ENCODE measurements at places on chromosomes 11 and 22.

- no peak for DNase-seq
- H3K4me3 ChIP-seq: no peak overlapping the region
- H3K4me1 ChIP-seq: no peaks in the 10 kb centered on the region
- no peak overlapping the region for H3K27ac ChIP-seq
- H3K27me3 ChIP-seq: no peaks in the 10 kb centered on the region
Measured at GRCh38 chr11:79253280-79253679, 187.6 kb downstream of the TENM4 start.

DNA sequence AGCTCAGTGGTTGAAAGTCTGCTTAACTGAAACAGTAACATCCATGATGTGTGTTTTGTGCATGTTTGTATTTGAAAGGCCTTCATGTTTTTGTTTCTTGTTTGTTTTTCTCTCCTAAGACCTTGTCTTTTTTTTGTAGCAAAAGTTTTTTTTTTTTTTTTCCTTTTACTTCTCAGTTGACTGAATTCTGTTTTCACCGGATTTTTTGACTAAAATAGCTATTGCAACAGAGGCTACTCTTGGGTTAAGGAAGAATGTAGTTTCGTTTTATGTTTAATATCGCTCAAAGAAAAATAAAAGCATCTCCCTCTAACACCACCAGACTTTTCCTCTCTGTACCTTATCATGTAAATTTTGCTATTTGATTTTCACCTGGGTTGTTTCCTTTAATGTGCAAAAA is 15.1 kb downstream of the APOL6 start:
- H3K36me3 ChIP-seq: peaks cover 4% of the 10 kb centered on the region
- H3K4me3 ChIP-seq: no peak overlapping the region
- peaks cover 4% of the 10 kb centered on the region for H3K4me1 ChIP-seq
- DNase-seq: no peak
- no peaks in the 10 kb centered on the region for H3K27me3 ChIP-seq

DNA sequence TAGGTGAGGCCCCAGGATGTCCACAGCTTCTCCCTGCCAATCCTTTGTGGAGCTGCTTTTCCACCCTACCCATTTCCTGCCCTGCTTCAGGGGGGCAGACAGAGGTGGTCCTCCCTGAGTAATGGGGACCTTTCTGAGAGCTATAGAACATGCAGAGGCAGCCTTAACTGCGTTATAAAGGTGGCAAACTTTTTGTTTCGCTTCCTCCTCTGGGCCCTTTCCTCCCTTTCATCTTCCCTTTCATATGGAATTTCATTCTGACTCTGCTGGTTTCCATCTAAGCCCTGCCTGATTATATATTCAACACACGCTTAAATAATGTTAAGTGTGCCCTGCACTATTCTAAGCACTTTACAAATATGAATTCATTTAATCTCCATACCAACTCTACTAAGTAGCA is 169.3 kb upstream of the E2F8 start:
- peaks cover 8% of the 10 kb centered on the region for H3K4me1 ChIP-seq
- no peak for DNase-seq
- H3K36me3 ChIP-seq: no peaks in the 10 kb centered on the region

DNA sequence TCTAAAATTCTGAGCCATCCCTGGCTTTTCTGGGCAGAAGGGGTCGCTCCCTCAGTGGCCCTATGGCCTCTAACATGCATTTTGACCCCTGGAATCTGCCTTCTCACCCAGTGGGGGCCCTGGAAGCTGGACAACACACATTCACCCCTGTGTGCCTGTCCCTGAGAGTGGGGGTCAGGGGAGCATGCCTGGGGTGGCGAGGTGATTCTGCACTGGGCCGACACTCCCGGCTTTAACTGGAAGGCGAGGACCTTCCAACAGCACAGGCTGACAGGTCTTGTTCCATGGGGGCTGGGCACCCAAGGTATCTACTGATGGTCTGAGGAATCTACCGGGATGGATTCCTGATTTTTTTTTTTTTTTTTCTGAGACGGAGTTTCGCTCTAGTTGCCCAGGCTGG is 10.7 kb downstream of the PPM1F start:
- no peak overlapping the region for H3K27ac ChIP-seq
- DNase-seq: no peak
- H3K4me1 ChIP-seq: peaks cover 4% of the 10 kb centered on the region
- H3K36me3 ChIP-seq: peaks cover 19% of the 10 kb centered on the region

DNA sequence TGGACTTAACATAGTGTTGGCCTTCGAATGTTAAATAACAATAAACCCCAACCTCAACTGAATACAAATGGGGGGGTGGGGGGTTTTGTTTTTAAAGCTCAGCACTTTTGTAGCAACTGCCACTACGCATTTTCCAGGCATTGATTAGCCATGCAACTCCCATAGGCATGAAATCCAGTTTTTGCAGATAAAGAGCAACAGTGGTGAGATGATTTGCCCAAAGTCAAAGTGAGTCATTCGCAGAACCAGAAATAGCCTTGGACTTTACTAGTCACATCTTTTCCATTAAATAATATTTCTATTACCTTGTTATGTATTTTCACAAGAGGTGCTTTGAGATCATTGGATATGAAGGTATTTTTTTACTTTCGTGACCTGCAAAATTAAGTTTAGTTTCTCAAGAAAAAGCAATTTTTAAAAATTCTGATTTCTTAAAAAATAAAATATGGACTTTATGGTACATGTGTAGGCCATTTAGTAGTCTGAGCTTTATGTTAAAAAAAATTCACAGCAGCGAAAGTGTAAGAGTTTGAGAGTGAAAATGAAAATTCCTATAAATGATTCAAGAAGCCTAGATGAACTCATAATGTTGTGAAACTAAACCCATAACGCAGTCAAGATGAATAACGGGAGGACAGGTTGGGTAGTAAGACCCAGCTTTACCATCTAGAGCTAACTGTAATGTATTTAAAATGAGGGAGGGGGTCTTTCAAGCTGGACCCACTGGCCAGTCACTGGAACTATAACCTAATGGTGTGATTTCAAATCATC is 1.9 kb upstream of the PHF21A start:
- H3K4me3 ChIP-seq: peak overlapping the region; percentile 38
- H3K27me3 ChIP-seq: no peaks in the 10 kb centered on the region
- H3K36me3 ChIP-seq: no peaks in the 10 kb centered on the region
- no peak overlapping the region for H3K27ac ChIP-seq

DNA sequence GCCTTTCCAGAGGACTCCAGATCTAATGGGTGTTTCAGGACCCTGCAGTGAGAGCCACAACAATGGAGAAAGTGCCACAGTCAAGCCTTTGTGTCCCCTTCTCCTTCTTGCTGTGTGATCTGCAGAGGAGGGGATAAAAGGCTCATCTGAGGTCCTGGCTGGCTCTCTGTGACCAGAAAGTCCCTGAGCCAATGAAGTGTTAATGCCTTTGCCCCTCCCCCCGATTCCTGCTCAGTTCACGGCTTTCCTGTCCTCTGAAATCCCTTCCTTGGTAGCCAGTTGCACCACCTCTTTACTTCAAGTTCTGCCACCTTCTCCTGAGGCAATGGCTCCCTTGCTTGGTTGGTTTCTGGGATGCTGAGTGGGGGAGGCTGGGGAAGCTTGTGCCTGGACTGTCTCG is 47.6 kb downstream of the FLI1 start:
- H3K4me1 ChIP-seq: peaks cover 24% of the 10 kb centered on the region
- no peak overlapping the region for H3K4me3 ChIP-seq
- no peaks in the 10 kb centered on the region for H3K36me3 ChIP-seq
- DNase-seq: no peak
- peaks cover 49% of the 10 kb centered on the region for H3K27me3 ChIP-seq
- no peak overlapping the region for H3K27ac ChIP-seq

DNA sequence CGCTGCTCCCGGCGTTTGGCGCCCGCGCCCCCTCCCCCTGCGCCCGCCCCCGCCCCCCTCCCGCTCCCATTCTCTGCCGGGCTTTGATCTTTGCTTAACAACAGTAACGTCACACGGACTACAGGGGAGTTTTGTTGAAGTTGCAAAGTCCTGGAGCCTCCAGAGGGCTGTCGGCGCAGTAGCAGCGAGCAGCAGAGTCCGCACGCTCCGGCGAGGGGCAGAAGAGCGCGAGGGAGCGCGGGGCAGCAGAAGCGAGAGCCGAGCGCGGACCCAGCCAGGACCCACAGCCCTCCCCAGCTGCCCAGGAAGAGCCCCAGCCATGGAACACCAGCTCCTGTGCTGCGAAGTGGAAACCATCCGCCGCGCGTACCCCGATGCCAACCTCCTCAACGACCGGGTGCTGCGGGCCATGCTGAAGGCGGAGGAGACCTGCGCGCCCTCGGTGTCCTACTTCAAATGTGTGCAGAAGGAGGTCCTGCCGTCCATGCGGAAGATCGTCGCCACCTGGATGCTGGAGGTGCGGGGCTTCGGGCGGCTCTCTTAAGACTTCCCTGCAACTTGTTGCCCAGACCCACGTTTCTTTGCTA is at the start of gene CCND1:
CCND1 (plus strand) TSS at position 162 of the 587 bp plus-strand sequence; CDS start at position 320, 158 bp downstream.
- H3K27me3 ChIP-seq: no peaks in the 10 kb centered on the region
- DNase-seq: peak; percentile 69
- peaks cover 28% of the 10 kb centered on the region for H3K4me1 ChIP-seq
- H3K4me3 ChIP-seq: peak within 1 kb of the TSS; percentile 96
- peaks cover 6% of the 10 kb centered on the region for H3K36me3 ChIP-seq
